ENCODE measurements at places on chromosomes 6 and 20. TPM values are rescaled to one million over a fixed set of nuclear protein-coding genes. Genes with fewer than 3 reads are reported as not detected.

DNA sequence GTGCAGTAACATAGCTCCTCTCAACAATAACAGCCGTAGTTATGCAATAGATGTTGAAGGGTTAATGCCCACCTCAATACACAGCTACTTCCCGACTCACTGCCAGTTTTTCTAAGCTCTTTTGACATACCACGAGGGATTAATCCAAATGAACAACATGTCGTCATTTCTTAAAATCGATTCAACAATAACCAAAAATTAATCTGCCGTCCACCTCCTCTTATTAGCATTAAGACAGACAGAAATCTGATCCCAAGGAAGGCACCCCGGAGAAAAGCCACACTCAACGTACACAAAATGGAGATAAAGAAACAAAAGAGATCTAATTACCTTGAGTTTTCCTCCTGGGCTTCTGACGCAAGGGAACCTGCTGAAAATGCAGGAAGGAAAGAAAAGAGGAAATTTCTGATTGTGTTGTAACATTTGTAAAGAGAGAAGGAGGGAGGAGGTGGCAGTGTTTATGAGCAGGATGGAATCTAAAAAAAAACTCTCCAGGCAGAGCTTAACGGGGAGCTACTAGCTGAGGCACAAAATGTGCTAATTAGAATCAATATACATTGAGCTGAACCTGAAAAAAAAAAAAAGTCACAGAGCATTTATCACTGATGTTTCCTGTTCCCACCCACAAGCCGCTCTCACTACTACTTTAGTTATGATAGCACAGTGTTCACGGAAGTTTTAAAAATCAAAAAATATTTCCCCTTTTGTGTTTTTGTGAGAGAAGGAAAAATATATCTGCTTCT lies 109.3 kb downstream of the IPCEF1 start:
- no peak for DNase-seq

DNA sequence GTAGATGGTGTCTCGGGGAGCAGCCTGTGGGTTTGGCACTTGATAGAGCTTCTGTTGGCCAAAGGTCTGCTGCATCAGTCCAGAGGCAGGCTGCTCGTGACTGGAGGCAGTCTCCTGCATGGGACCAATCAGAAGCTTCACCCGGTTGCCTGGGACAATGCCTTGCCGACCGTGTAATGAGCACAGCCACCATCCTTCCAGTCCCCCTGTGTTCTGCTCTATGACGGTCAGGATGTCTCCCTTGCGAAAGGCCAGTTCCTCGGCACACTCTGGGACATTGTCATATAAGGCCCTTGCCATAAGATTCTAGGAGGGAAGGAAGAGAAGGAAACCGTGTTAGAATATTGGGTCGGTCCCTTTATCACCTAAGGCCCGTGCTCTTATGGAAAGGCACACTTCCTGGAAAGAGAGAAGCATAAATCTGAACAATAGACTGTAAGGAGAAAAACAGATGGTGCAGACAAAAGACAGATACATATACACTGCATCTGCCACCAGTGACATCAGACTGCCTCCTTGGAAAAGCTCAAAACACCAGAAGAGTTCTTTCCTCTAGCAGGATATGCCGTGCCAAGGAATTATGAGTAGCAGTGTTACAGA lies 18.9 kb downstream of the NEDD9 start:
- peak; percentile 80 for DNase-seq

DNA sequence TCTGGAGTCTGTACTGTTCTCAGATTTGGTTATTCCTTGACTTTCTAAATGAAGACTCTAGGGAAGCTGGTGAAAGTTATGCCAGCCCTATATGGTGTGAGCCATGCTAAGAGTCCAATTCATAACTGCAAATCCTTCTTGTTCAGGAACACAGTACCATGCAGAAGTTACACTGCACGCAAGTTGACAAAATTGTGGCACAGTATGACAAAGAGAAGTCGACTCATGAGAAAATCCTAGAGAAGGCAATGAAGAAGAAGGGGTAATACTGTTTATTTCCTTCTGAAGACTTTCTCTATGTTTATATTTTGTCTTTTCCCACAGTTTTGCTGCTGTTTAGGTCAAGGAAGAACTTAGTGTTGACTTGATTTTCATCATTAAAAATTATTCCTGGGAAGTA lies 61.2 kb upstream of the LAMP5 start:
- no peak for DNase-seq

DNA sequence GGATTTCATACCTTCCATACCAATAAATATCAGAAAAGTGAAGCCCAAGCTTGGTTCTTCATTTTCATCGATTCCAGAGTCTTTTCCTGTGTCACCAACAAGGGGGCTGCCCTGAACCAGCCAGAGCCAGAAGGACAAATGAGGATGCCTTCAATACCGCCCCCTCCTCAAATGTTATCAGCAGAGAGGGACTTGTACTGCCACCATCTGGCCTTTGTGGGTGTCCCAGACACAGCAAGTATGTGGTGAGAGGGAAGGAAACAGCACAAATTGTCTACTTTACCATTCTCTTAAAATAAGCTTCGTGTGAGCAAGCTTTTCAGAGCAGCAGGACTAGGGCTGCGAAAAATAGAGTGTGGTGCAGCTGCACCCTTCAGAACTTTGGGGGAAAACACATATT lies 165.3 kb downstream of the SOBP start:
- DNase-seq, result no peak

The BPIFB1 gene
- polyA plus RNA-seq, result not detected
